ENCODE measurements at places on chromosomes 7 and 10.
A peak's percentile ranks its signal among the peaks of the same experiment; 100 is the strongest.

DNA sequence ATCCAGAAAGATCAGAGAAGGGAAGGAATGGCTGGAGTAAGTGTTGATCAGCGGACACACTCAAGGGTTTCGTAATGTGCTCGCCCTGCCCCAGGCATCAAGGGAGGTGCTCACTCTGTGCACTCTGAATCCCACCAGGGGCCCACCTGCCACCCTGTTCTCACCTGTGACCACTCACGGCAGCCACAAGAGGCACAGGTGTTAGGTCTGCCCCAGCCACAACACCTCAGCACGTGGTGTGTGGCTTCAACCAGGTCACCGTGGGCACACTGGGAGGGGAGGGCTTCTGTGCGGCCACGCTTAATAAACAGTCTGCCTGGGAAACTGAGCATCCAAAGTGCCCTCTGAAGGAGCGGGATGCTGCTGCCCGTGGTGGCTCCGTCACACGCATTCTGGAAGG, 49.8 kb downstream of the CUX1 start:
- no peak for DNase-seq

DNA sequence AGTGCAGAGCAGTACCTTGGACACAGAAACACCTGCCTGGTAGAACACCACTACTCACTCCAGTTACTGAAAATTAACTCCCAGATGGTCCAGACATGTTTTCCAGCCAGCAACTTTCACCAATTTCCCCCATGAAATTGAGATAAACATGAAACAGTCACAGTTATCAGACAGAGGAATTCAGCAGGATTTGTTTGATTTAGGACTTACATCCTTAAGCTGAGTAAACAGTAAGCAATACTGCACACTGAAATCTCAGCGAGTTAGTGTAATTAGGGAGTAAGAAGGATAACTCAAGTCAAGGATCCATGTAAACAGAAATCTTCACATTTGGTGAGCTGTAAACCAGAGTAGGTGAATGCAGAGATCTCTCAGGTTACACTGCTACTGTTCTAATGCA, 353.5 kb downstream of the ELMO1 start:
- no peak for DNase-seq

DNA sequence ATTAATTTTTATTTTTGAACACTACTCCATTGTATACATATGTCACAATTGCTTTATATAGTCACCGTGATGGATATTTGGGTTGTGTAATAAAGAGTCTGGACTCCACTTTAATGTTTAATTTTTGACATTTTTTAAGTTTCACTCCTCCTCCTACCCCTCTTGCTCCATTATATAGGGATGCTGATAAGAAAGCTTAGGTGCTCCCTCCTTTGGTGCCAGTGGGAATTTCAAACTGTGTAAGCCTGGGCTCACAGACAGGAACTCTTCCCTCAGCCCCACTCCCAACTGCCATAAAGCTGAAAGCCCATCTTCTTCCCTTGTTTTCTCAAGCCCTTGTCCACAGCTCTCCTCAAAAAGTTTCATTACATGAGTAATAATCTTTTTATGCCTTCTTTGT, 47.6 kb downstream of the TWIST1 start:
- no peak for DNase-seq

- DNase-seq: peak; percentile 78
Measured at GRCh38 chr7:68770649-68771048, 827.6 kb upstream of the AUTS2 start.

Data from NCI-H748 treated with DMSO at 0.1 percent for 48 hours (cell line).